Activated T-helper 2 cell treated with anti-CD3 and anti-CD28 coated beads, Interferon-gamma antibody, Interleukin-2, Interleukin-4, amounts not matched to agents 10 μg/mL and 5 μg/mL and 100 μg/mL, durations not matched to agents 14 hours and 24 hours and 36 hours (primary cell): ENCODE measurements at places on chromosomes 5 and 9.

- H3K4me3 ChIP-seq: no peak overlapping the region
- DNase-seq: no peak
- no peaks in the 10 kb centered on the region for H3K36me3 ChIP-seq
- no peaks in the 10 kb centered on the region for H3K27me3 ChIP-seq
- H3K27ac ChIP-seq: no peak overlapping the region
Measured at GRCh38 chr9:110027671-110028081, 180.3 kb downstream of the C9orf152 start.

DNA sequence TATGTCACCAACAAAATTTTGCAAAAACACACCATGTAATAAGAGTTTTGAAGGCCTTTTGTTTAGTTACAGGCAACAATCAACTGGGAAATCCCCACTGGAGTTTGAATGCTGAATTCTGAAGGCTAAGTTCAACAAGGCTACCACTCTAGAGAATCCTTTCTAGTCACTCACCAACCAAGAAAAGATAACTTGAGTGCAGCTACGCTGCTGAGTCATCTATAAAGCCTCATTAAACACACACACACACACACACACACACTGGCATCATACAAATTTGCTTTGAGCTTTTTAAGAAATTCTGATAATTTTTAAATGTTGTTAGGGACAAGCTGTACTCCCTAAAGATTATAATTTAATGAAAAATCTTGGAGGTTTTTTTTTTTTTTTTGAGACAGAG lies 219.6 kb downstream of the DENND1A start:
- DNase-seq: no peak
- no peaks in the 10 kb centered on the region for H3K36me3 ChIP-seq
- H3K4me1 ChIP-seq: no peaks in the 10 kb centered on the region
- no peak overlapping the region for H3K4me3 ChIP-seq

DNA sequence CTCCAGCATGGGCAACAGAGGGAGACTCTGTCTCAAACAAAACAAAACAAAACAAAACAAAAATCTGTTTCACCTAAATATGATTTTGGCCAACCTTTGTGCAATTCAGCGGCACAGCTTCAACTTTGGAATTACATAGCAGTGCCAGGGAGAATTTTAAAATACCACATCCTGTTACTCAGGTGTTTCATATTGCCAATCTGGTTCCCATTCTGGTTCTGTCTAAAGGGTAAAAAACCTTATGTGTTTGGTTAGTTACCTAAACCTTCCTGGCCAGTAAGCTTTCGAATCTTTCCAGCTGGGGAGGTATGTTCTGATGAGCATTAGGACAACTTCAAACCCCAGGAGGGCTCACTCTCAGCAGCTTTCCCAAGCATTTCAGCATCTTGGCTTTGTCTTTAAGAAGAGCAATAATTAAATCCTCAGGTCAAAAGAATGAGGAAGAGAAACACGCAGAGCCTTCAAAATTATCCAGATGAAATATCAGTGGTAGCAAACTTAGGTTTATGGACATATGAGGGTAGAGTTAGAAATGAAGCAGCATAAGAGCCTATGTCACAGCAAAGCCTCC lies 2.7 kb downstream of the DAB2 start:
- no peaks in the 10 kb centered on the region for H3K36me3 ChIP-seq
- H3K27me3 ChIP-seq: peaks cover 54% of the 10 kb centered on the region
- no peak overlapping the region for H3K27ac ChIP-seq
- peaks cover 6% of the 10 kb centered on the region for H3K4me1 ChIP-seq
- DNase-seq: no peak

- H3K27ac ChIP-seq: no peak overlapping the region
- H3K36me3 ChIP-seq: no peaks in the 10 kb centered on the region
- no peak for DNase-seq
- no peak overlapping the region for H3K4me3 ChIP-seq
Measured at GRCh38 chr5:115509547-115509946, 35.0 kb downstream of the FEM1C start.

- H3K27me3 ChIP-seq: no peaks in the 10 kb centered on the region
- H3K4me1 ChIP-seq: peaks cover 4% of the 10 kb centered on the region
- H3K27ac ChIP-seq: no peak overlapping the region
- no peak for DNase-seq
- peaks cover 4% of the 10 kb centered on the region for H3K36me3 ChIP-seq
- H3K4me3 ChIP-seq: no peak overlapping the region
Measured at GRCh38 chr9:3768712-3769457, 243.1 kb upstream of the RFX3 start.

DNA sequence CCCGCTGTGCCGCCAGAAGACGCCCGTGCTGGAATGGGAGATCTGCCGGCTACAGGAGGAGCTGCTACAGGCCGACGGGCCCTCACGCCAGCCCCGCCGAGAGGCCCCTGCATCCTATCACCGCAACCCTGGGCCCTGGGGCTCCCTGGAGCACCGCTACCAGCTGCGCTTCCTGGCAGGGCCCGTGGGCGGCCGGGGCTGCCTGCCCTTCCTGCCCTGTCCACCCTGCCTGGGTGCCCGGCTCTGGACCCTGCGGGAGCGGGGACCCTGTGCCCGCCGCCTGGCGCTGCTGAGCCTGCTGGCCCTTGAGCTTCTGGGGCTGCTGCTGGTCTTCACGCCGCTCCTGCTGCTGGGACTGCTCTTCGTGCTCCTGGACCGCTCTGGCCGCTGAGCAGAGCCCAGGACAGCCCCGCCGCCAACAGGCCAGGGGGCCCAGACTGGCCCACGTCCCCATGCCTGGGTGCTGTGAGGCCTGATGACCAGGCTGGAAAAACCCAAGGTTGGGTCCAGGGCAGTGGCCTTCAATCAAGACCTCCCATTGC lies 3.8 kb downstream of the RNF208 start:
- H3K4me3 ChIP-seq: no peak overlapping the region
- no peak for DNase-seq
- no peaks in the 10 kb centered on the region for H3K36me3 ChIP-seq

- H3K4me1 ChIP-seq: peaks cover 26% of the 10 kb centered on the region
- no peak overlapping the region for H3K4me3 ChIP-seq
- H3K27me3 ChIP-seq: no peaks in the 10 kb centered on the region
- H3K27ac ChIP-seq: no peak overlapping the region
Measured at GRCh38 chr9:120396931-120397330, 183.0 kb downstream of the CDK5RAP2 start.

GRCh38 chr9:84793251-84793650 lies 123.7 kb downstream of the NTRK2 start:
- no peaks in the 10 kb centered on the region for H3K36me3 ChIP-seq
- no peak for DNase-seq
- no peak overlapping the region for H3K4me3 ChIP-seq
- no peak overlapping the region for H3K27ac ChIP-seq
- no peaks in the 10 kb centered on the region for H3K27me3 ChIP-seq

DNA sequence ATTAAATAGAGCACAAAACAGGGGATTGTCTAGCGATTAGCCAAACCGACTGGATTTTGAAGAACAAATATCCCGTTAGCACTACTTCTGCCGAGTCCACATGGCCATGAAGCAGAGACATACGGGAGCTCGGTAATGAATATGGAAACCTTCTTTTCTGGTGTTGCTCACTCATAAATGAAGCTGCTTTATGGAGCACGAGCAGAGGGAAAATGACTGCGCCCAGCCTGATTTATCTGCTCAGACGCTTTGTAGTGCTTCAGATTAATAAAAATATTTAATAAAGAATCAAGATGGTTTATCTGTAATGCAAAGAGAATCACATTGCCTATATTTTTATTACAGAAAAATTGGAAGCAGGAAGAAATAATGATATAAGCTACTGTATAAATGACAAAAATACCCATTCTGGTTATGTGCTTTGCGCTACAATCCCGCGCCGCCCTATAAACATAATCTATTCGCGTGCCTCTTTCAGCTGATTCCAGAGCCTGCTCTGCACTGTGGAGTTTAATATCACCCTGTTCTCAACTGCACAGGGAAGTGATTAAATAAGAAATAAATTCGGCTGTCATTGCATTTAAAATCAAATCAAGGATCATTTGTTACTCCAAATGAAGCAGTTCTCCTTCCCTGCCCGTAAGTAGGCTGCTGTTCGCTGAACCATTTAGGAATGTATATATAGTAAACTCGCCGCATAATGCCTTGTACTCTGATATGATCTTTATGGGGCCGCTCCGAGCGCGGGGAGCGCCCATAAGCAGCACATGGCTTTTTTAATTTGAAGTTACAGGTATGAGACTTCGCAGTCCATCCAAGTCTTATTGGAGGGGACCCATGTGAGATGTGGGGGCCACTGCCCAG lies 22.3 kb upstream of the UBAC1 start:
- no peak overlapping the region for H3K27ac ChIP-seq
- H3K36me3 ChIP-seq: no peaks in the 10 kb centered on the region
- DNase-seq: no peak
- H3K27me3 ChIP-seq: peaks cover 4% of the 10 kb centered on the region
- no peak overlapping the region for H3K4me3 ChIP-seq
- H3K4me1 ChIP-seq: no peaks in the 10 kb centered on the region

- no peaks in the 10 kb centered on the region for H3K36me3 ChIP-seq
- H3K27ac ChIP-seq: no peak overlapping the region
- no peaks in the 10 kb centered on the region for H3K4me1 ChIP-seq
- H3K27me3 ChIP-seq: no peaks in the 10 kb centered on the region
- no peak overlapping the region for H3K4me3 ChIP-seq
Measured at GRCh38 chr5:158914008-158915000, 185.4 kb downstream of the EBF1 start.

- no peaks in the 10 kb centered on the region for H3K36me3 ChIP-seq
- H3K4me3 ChIP-seq: no peak overlapping the region
- peaks cover 38% of the 10 kb centered on the region for H3K27me3 ChIP-seq
Measured at GRCh38 chr9:126456441-126457174, 130.0 kb downstream of the MVB12B start.

DNA sequence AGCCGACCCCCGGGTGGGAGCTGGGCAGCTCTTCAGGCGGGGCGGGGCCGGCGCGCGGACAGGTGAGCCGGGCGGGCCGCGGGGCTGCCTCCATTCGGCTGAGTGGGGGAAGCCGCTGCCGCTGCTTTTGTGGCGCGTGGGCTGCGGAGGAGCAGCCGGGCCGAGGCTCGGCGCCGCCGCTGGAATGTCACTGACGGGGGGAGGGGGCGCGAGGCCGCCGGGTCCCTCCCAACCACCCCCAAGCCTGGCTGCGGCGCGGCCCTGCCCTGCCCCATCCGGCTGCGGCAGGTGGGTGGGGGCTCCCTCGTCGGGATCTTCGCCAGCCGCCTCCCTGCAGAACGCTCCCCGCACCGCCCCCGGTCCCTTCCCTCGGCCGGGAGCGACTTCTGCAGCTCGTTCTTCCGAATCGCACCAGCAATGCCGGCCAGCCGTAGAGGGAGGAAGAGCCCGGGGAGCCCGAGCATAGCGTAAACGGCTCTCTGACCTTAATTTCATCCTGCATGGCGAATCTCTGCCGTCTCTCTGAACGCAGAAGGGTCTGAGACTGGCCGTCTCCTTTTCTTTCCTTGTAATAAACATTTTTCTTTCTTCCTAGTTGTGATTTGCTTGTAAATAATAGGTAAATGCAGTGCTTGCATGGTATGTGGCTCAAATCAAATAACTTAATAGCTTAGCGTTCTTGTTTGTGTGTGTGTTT lies 505 bp downstream of the SPTAN1 start:
- no peaks in the 10 kb centered on the region for H3K27me3 ChIP-seq
- H3K27ac ChIP-seq: no peak overlapping the region
- DNase-seq: peak; percentile 60
- H3K36me3 ChIP-seq: peaks cover 12% of the 10 kb centered on the region
- peaks cover 39% of the 10 kb centered on the region for H3K4me1 ChIP-seq

DNA sequence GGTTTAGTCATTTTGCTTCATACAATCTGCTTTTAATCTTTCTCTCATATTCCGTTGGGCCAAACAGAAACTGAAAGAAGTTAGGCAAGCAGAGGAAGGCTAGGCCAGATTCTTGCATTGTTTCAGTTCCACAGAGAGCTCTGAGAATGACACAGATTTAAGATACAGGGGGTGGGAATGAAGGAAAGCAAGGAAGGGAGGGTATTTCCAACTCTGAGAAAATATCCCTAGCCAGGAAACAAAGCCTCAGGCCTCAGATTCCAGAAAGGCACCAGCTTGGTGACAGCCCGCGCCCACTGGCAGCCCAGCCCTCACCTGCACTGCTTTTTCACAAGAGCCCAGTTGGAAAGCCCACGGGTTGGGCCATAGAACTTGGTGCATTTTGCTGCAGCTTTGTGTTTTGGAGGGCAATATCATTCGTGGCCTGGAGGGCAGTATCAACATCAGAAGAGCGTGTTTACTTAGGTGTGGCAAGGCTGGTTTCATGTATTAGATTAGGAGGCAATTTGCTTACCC lies 63.5 kb downstream of the ENC1 start:
- H3K27me3 ChIP-seq: peaks cover 23% of the 10 kb centered on the region
- peak; percentile 17 for DNase-seq
- peaks cover 4% of the 10 kb centered on the region for H3K36me3 ChIP-seq
- H3K27ac ChIP-seq: peak overlapping the region; percentile 24
- H3K4me3 ChIP-seq: peak overlapping the region; percentile 56
- H3K4me1 ChIP-seq: peaks cover 41% of the 10 kb centered on the region

DNA sequence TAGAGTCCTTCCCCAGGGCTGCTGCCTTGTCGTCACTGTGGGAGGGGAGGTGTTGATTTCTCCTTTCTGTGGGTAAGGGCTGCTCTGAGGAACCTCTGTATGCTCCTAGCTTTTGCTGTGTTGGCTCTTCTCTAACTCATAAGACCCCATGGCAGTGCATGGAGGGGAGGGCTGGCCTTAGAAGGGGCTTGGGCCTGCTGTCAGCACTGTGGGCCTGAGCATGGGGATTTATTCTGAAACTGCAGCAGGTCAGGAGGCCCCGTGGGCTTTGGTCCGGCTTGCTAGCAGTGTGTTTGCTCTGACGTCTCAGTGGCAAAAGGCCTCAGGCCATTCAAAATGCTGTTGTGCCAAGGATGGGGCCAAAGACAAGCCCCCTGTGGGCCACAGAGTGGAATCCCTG lies 6.8 kb downstream of the FGF18 start:
- H3K4me1 ChIP-seq: no peaks in the 10 kb centered on the region
- no peak overlapping the region for H3K4me3 ChIP-seq
- no peak for DNase-seq
- H3K36me3 ChIP-seq: no peaks in the 10 kb centered on the region
- H3K27ac ChIP-seq: no peak overlapping the region

GRCh38 chr5:119353686-119354366 lies 2.0 kb upstream of the TNFAIP8 start:
- no peaks in the 10 kb centered on the region for H3K27me3 ChIP-seq
- peak overlapping the region; percentile 58 for H3K4me3 ChIP-seq
- H3K36me3 ChIP-seq: peaks cover 53% of the 10 kb centered on the region
- DNase-seq: no peak
- H3K4me1 ChIP-seq: peaks cover 67% of the 10 kb centered on the region

- no peaks in the 10 kb centered on the region for H3K36me3 ChIP-seq
- H3K27ac ChIP-seq: no peak overlapping the region
- no peak overlapping the region for H3K4me3 ChIP-seq
- no peak for DNase-seq
- H3K4me1 ChIP-seq: no peaks in the 10 kb centered on the region
Measured at GRCh38 chr5:141121985-141122384, 367 bp downstream of the PCDHB4 start.
